ENCODE measurements at places on chromosomes 16 and 17. TPM values are rescaled to one million over a fixed set of nuclear protein-coding genes. Genes with fewer than 3 reads are reported as not detected.

- DNase-seq: no peak
These were observed 2.2 kb downstream of the HSD17B2 start for GRCh38 chr16:82037251-82037650.

The BICDL2 gene
- polyA plus RNA-seq: not detected

The TM4SF5 gene
- 1.2 TPM for polyA plus RNA-seq

The SLC4A1 gene
- not detected for polyA plus RNA-seq

GRCh38 chr16:20821682-20822081, 15.4 kb downstream of the REXO5 start:
- DNase-seq: no peak

GRCh38 chr16:17403156-17403809, 67.5 kb downstream of the XYLT1 start:
- no peak for DNase-seq

DNA sequence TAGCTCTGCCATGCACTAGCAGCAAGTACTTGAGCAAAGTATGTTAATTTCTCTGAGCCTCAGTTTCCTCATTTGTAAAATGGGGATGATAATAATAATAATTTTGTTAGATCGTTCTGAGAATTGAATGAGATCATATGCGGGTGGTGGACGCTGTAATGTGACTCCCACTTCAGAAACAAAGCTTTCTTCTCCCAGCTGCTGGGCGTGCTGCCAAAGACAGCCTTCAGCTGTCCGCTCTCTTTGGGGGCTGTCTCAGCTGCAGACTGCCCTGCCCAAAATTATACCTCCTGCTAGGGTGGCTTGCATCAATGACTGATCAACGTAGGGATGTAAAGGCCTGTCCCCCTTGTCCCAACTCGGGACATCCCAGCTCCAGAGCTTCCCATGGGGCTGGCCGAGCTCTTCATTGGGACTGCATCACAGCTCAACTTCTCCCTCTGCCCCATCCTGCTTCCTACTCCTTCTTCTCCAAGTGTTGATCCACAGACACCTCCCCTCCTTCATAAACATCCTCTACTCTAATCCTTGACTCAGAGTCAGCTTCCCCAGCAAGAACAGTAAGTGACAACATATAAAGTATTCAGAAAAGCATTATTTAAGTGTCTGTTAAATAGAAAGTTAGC, 30.7 kb upstream of the CDH5 start:
- DNase-seq: no peak

GRCh38 chr17:19301973-19302372, 60.5 kb downstream of the B9D1 start:
- no peak for DNase-seq

GRCh38 chr16:15882563-15882962, 5.8 kb downstream of the CEP20 start:
- DNase-seq: no peak

Data from A549 (cell line).